ENCODE measurements at places on chromosomes 16 and 17.

GRCh38 chr16:69831212-69832123 is 69.3 kb downstream of the WWP2 start:
- no peak for DNase-seq

- peak; percentile 4 for DNase-seq
These were observed 130.8 kb downstream of the CA10 start for GRCh38 chr17:52027620-52028295.

DNA sequence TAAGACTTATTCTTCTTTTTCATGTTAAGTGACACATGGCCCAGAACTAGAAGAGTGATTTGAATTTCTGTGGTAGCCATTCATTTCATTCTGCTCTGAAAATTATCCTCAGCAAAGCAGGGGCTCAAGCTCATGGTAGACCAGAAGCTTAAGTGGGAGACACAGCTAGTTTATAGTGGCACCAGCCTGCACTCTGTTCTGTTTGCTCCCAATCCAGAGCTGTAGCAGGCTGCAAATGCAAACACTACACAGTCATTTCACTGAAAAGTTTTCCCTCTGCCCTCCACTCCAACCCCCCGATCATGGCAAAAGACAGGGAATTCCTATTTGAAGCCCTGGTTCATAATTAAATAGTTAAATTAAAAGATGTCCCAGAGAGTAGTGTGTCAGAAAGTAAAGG is 17.1 kb downstream of the MPP2 start:
- DNase-seq: no peak

- no peak for DNase-seq
These were observed 24.3 kb upstream of the ADGRG1 start for GRCh38 chr16:57604177-57604576.

DNA sequence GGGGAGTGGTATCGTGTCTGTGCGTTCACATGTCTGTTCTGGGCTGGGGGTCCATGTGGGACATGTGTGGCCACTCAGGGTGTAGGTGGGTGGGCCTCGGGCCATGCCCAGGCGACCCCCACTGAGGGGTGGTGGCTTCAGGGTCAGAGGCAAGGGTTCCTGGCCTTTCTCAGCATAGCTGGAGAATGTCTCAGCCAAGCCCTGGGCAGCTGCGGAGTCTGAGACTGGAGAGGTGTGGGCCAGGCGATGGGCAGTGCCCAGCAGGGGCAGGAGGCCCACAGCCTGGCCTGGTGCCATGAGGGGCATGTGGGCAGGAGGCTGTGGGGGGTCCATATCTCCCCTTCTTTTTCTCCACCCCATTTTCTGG is 1.2 kb downstream of the FSCN2 start:
- DNase-seq: no peak

GRCh38 chr16:23635958-23636357 is 5.2 kb downstream of the PALB2 start:
- no peak for DNase-seq

DNA sequence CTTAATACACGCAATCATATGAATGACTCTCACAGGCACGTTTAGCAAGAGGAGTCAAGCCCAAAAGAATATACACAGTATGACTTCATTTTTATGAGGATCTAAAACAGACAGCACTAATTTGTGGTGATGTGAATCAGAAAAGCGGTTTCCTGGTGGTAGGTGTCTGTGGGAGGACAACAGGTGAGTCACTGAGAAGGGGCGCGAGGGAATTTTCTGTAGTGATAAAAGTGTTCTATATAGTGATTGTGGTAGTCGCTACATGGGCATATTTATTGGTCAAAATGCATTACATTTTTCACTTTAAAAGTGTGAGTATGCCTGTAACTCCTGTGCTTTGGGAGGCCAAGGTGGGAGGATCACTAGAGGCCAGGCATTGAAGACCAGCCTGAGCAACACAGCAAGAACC is 7.6 kb upstream of the TNRC6A start:
- no peak for DNase-seq

DNA sequence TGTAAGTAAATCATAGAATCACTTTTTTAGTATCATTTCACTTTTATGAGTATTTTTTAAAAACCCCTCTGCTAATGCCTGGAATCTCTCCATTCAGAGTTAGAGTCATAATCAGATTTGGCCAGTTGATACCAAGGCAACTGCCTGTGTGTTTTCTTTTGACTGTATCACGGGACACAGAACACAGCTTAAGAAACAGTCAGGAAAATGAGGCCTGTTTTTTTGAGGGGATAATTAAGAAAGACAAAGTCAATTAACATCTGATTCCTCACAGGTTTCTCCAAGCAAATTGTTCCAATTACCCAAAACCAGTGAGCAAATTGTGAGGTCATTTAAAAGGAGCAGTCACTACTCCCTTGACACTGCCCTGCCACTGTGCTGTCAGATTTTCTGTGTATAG is 944.5 kb upstream of the SOX9 start:
- no peak for DNase-seq

DNA sequence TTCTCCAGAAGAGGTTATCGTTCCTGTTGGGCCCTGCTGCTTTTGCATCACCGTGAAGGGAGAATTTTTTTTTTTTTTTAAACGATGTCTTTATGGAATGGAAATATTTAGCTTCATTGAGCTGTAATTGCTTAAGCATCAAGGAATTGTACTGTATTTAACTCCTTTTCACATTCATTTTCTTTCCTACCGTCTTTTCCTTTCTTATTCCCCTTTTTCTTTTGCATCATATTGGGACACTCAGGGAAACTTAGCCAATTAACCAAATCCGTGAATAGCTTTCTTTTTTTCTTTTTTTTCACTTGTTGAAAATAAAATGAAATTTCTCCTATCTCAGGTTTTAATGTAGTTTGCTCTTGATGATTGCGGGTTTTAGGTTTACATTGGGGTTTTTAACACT is 1.5 kb downstream of the TNRC6A start:
- no peak for DNase-seq

DNA sequence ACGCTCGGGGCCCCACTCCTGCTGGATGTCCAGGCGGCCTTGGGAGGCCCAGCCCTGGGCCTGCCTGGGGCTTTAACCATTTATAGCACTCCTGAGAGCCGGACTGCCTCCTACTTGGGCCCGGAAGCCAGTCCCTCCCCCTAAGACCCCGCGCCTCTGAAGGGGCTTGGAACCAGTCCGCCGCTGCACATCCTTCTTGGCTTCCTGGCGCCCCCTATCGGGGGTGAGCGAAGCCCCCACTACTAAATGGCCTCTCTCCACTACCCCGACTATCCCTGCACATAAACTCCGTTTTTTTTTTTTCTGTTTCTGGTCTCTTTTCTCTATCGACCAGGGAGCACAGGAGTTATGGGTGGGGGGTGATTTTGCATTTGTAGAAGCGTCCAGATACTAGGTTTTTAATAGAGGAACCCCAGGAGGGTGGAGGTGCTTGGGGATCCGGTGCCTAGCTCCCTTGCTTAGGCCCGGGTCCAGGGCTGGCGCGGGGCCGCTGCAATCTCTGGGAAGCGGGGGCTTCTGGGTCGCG is 633 bp upstream of the NOL3 start:
- DNase-seq: no peak
